ENCODE measurements at places on chromosomes 13 and 19. TPM values are rescaled to one million over a fixed set of nuclear protein-coding genes. Genes with fewer than 3 reads are reported as not detected.

DNA sequence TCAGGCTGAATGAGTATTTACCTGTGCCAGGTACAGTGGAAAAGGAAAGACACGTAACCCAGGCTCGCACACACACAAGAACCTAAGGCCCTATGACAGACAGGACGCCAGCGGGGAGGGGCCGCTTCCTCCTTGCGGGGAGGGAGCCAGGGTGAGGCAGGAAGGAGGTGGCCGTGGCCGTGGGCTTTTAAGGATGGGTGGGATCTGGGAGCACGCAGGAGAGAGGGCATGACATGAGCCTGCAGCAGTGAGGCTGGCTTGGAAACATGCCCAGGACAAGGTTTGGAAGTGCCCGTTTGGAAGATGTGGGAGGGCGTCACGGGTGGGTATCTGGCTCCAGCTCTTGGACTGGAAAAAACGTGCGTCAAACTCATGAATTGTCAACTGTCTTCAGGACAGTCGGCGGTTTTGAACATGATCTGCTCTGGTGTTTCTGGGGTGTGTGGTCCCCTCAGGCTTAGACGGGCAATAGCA, 20.1 kb downstream of the SH3GL1 start:
- DNase-seq, result no peak

- no peak for DNase-seq
Measured at GRCh38 chr13:65613004-65613403, 1617.1 kb downstream of the PCDH9 start.

DNA sequence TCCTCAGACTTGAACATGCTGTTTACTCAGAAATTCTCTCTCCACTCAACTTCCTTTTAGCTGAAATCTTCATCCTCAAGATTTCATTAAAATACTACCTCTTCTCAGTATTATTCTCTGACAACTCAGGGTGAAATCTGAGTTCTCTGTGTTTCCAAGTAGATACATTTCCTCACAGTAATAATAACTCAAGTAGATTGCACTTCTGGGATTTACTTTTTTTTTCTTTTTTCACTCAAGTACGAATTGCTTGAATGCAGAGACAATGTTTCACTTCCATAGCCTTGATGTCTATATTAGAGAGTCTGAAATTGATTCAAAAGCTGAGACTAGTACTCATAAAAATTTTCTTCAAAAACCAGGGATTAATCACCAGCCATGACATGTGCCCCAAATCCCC, 166.4 kb downstream of the SLITRK5 start:
- DNase-seq, result no peak

DNA sequence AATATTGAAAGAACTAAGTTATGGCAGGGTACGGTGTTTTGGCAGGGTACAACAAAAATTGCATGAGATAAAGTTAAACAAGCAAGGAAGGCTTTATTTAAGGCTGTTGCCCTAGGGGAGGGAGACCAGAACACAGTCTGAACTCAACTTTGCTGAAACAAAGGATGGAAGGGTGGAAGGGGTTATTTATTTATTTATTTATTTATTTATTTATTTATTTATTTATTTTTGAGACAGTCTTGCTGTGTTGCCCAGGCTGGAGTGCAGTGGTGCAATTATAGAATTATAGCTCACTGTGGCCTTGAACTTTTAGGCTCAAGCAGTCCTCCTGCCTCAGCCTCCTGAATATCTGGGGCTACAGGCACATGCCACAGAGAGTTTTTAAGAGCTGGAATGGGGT, 75.9 kb downstream of the HS6ST3 start:
- no peak for DNase-seq

GRCh38 chr13:50388481-50388880, 373.2 kb downstream of the KCNRG start:
- no peak for DNase-seq

The LPAR2 gene
- total RNA-seq, result 1.4 TPM

DNA sequence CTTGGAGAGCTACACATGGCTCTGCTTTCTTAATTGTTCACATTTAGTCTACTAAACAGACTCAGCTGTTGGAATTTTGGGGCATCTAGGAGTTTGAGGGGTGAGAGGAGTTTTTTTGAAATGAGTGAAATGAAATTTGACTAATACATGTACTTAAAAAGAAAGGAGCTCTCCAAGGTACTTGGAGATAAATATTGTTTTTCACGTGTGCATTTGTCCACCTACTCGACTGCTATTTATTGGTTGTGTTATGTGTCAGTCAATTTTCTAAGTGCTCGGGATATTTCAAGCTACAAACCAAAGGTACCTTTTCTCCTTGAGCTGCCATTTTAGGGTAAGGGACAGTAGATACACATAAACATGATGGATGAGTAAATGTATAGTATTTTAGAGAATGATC, 697.0 kb downstream of the LIG4 start:
- no peak for DNase-seq

DNA sequence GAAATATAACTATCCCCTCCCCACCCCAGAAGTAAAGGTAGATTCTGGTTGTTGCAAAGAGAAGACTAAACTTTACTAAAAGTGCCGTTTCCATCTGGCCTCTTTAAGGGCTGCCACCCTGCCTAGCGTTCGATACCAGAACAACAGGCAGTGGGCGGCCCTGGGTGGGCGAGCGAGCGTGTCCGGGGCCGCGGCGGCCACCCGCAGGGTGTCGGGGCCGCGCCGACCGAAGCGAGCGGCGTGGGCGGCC, 2.6 kb downstream of the FGF9 start:
- no peak for DNase-seq

GRCh38 chr19:35000647-35001501, 751 bp downstream of the GRAMD1A start:
- DNase-seq, result peak; percentile 31

The CERS1 gene
- 0.96 TPM for total RNA-seq

DNA sequence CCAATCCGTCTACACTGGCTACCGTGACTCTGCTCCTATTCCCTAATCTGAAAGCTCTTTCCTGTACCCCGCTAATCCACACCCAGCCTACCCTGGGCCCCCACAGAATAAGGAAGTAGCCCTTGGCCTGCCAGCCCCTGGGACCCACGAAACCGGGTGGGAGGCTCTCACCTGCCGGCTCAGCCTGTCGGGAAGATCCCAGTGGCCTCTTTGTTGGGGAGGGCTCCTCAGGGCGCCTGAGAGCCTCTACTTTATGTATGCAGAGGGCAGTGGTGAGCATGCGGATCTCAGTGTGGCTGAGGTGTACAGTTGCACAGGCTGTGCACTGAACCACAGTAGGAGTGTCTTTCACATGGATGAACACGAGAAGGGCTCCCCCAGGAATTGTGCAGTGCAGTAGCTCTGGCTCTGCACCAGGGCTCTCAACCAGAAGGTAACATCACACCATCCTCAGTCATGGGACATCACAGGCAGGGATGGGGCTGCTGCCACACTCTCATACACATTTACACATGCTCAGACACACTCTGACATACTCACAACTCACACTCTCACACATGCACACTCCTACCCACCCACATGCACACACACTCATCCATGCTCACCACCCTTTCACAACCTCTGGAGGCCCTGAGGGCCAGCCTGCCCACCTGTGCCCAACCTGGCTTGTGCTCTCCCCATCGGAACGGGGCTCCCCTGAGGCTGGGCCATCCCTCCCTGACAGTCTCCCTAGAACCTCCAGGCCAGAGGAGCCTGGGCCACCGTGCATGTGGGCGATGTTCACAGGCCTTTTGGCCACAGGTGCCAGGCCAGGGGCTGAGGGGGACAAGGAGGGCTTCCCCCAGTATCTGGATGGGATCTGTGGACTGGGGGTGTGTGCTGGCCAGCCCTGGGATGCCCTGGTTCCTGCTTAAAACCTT, 135.0 kb downstream of the URI1 start:
- no peak for DNase-seq

The CLC gene
- total RNA-seq, result not detected

The LGALS7B gene
- total RNA-seq, result not detected

- no peak for DNase-seq
Measured at GRCh38 chr19:51071095-51071405, 6.2 kb upstream of the KLK13 start.

DNA sequence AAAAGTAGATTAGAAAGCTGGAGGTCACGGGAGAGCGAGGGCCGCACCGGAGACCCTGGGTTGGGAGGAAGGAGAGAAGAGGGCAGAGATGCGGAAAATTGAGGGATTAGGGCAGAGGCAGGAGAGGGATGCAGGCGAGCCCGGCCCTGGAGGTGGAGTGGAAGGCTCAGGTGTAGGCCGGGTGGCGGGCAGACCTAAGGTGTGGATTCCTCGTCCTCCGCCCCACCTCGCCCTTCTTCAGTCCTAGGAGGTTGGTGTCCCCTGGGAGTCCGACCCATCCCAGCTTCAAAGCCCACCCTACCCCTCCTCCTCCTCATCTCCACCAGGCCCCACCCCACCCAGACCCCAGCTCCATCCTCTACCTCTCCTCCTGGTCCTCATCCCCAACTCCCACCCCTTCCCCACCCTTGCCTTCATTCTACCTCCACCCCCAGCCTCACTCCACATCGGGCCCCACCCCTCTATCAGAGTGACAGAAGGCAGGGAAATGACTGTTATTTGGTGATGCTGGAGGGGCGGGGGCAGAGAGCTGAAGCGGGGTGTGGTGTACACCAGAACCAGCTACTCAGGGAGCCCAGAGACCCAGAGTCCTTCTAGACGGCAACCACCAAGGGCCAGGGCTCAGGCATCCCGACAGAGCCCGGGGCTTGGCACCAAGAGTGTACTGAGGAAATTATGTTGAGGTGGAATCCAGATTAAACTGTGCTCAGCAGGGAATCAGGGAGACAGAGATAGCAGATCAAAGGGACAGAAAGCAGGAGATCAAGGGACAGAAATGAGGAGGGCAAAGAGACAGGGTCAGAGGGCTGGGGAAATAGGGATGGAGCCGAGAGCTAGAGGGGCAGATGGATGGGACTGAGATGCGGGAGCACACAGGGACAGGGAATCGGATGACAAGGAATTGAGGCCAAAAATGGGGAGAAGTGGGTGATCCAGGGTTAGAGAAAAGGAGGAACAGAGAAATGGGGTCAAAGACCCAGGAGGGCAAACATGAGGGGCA, 6.4 kb downstream of the ERFL start:
- DNase-seq, result no peak

The IL11 gene
- total RNA-seq, result 1.7 TPM

The CADM4 gene
- not detected for total RNA-seq

DNA sequence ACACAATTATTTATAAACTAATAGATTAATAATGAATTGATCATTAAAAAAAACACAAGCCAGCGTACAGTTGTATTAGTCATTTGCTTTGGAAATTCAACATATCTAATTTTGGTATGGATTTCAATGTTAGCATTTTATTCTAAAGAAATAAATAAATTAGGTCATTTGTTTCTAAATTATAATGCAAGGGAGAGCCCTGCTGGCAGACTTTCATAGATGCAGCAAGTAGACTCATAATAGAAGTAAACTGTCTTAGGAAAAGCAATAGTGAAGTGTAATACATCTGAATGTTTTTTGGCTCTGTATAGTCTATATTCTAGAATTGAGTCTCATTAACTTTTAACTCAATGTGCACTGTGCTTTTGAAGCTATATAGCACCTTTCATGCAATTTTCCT, 982.4 kb upstream of the MIR17HG start:
- peak; percentile 14 for DNase-seq

The NACC1 gene
- 86.1 TPM for total RNA-seq

- DNase-seq, result no peak
Measured at GRCh38 chr19:50553134-50553703, 15.0 kb downstream of the LRRC4B start.

DNA sequence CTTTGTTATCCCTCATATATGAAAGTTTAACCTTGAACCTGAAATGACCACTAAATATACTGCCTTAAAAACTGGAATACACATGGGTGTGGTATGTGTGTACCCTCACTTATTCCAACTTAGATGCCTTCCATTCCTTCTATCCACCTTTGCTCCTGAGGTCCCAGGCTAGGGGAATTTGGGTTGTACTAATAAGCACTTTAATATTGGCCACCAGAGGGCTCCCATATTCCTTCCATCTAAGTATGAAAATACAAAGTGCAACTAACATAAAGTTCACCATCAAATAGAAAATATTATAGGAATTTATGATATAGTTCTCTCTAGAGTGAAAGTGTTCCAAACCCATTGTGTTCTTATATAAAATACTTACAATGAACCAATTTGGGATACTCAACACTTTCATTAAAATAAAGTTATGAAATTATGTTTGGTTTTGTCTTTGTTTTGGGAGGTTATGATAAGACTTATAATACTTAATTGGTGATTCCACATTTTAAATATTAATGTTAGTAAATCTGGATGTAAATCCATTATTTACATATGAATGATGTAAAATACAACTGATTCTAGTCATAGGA, 62.3 kb downstream of the ITGBL1 start:
- DNase-seq, result peak; percentile 65

- no peak for DNase-seq
Measured at GRCh38 chr19:49818649-49819370, 721 bp downstream of the MED25 start.

The NKG7 gene
- not detected for total RNA-seq

GRCh38 chr13:110912651-110913051, 2.2 kb downstream of the ANKRD10 start:
- DNase-seq, result peak; percentile 51

The GNG7 gene
- not detected for total RNA-seq

DNA sequence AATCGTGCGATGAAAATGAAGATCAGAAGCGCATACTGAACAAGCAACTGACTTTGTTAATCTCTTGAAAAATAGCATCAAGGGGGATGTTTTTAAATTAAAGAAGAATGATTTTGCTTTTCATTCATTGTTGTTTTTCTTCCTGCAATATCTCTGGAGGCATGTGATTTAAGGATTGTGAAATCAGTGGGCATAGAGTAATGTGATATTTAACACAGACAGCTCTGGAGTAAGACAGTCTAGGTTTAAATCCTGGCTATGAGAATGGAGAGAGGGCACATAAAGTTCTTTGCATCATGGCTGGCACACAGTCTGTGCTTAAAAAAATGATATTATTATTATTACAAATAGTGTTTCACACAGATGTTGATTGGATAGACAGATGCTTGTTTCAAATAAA, 243.1 kb upstream of the NBEA start:
- DNase-seq, result peak; percentile 53

The ZNF91 gene
- total RNA-seq, result 15.7 TPM

- DNase-seq, result peak; percentile 55
Measured at GRCh38 chr13:104937881-104938280, 1597.6 kb downstream of the EFNB2 start.

GRCh38 chr19:41350735-41351338, 2.9 kb downstream of the TGFB1 start:
- no peak for DNase-seq

GRCh38 chr13:76271728-76272232, 614.4 kb downstream of the KCTD12 start:
- DNase-seq, result no peak

GRCh38 chr13:34464011-34464410, 478.1 kb upstream of the NBEA start:
- DNase-seq, result peak; percentile 4

The OR4F17 gene
- total RNA-seq, result not detected

- DNase-seq, result peak; percentile 19
Measured at GRCh38 chr19:36436531-36436930, 18.1 kb upstream of the ZFP82 start.

The LILRA5 gene
- not detected for total RNA-seq

DNA sequence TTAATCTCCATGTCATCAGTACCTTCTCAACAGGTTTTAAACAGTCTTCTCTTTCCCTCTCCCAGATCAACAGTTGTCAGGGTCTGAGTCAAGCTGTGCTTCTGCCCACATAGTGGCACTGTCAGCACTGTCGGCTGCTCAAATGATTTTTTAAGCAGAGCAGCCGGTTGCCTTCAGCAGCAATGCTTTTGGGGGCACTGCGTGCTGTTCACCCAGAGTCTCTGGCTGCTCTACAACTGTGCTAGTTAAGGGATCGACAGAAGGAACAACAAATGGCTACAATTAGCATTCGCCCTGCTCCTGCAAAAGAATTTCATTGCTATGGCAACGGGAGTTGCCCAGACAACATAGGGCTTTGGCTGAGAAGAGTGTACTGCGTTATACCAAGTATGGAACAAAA, 412.9 kb downstream of the DIAPH3 start:
- peak; percentile 66 for DNase-seq

- DNase-seq, result peak; percentile 51
Measured at GRCh38 chr19:10655457-10656312, 1.5 kb downstream of the ILF3 start.

Data from LHCN-M2 (cell line).